Activated CD8-positive, alpha-beta memory T cell treated with anti-CD3 and anti-CD28 coated beads for 4 hours (primary cell): ENCODE measurements at places on chromosomes 2 and 18.

DNA sequence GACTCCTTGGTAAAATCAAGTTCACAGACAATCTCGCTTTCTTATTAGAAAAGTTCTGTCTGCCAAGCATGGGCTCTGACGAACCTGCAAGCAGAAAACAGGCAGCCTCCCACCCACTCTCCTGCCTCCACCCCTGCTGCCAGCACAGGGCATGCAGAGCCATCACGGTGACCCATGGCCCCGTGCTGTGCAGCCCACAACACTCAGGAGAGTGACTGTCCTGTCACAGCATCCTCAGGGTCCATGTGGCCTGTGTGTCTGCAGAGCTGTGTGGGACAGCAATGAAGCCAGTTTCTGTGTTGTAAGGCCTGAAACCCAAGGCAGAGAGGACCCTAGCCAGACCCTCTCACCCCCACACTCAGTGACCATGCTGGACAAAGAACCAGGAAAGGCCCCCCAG is 46.2 kb downstream of the TFCP2L1 start:
- DNase-seq = no peak

DNA sequence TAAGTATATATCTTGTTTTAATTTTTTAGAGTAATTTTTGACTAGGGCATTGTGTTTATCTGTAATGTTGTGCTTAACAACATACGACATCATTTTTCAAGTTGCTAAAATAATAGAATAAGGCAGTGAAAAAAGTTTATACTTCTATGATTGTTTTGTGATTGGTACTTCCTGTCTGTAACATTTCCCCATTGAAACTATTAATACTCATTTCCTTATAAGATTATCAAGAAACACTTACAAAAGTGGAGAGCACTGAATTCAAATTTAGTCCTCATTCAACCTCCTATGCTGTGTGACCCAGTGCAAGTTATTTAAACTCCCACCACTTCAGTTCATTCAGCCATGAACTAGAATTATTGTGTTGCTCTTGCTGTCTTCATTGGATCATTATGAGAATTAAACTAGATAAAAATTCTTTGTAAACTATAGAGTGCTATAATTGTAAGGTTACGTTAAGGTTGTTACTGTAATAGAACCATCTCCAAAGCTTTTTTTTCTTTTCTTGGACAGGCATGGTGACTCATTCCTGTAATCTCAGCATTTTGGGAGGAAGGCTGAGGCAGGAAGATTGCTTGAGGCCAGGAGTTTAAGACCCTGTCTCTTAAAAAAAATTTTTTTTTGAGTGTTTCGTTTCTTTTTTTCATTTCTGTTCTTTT is 2.8 kb downstream of the ETAA1 start:
- DNase-seq = no peak

DNA sequence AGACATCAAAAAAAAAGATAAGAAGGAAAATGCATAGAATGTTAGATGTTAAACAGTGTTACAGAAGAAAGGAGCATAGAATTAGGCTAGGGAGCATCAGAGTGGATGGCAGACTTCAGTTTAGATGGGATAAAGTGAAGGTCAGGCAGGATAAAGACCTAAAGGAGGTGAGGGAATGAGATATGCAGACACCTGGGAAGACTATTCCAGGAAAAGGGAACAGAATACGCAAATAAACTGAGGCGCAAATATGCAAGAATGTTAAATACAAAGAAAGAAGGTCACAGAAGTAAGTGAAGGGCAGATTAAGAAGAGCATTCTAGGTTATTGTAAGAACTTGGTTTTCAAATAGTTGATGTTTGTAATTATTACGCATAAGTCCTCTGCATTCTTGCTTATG is 116.3 kb upstream of the REG3A start:
- no peak for DNase-seq

- no peak for DNase-seq
Measured at GRCh38 chr2:3199627-3200345, 177.8 kb downstream of the EIPR1 start.

DNA sequence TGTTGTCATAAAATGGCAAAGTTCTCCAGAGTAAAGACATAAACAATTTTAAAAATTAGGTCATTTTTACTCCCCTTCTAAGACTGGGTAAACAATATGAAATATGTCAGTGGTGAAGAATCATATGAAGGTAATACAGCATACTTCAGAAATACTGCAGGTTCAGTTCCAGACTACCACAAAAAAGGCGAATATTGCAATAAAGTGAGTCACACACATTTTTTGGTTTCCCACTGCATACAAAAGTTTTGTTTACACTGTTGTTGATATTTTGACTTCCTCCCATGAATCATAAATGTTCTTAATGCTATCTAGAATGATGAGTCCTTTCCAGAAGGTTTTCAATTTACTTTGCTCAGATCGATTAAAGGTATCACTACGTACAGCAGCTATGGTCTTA is 73.5 kb downstream of the SMC6 start:
- no peak for DNase-seq

- DNase-seq = no peak
Measured at GRCh38 chr2:60880643-60881046, 729 bp upstream of the REL start.

DNA sequence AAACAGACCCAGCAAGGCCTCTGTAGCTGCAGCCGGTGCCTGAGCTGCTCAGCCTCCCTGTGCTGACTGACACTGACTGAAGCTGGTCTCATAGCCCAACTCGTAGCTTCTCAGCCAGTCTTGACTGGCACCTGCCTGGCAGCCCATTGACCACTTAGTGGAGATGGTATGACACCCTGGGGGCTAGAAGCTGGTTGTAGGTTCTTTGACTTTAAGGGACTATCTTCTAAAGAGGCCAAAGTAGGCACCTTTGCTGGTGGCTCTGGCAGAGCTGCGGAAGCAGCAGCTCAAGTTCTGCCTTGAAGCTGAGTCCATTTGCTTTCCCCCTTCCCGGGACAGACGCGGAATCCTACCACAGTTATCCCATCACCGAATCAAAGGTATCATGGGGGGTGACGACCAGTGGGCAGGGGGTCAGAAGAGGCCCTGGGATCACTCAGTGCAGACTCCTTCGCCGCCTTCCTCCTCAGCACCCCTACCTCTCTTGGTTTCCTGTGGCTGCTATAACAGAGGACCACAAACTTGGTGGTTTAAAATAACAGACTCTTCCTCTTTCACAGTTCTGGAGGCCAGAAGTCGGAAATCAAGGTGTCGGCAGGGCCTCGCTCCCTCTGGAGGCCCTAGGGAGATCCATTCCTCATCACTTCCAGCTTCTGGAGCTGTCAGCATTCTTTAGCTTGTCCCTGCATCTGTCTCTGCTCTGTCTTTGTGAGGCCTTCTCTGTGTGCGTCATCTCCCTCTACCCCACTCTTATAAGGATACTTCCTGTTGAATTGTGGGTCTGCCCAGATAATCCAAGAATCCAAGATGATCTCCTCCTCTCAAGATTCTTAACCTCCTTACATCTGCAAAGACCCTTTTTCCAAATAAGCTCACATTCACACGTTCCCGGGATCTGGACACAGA is 13.7 kb upstream of the FOSL2 start:
- DNase-seq = no peak

- DNase-seq = no peak
Measured at GRCh38 chr2:65353927-65354326, 78.5 kb downstream of the SPRED2 start.

DNA sequence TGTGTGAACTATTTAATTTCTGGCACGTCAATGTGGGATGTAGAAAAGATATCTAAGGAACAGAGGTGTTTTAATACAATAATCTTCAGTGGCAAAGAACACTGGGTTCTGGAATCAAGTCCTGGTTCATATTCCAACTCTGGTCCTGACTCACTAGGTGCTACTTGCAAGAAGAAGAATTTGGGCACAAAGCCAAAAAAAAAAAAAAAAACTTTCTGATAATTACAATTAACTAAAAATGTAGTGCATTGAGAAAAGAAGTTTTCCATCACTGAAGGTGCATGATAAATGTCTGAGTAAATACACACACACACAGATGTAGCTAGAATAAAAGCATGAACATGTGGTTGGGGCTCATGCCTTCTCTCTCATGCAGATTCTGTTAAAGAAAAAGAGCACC is 424.4 kb upstream of the REG3G start:
- DNase-seq = no peak

DNA sequence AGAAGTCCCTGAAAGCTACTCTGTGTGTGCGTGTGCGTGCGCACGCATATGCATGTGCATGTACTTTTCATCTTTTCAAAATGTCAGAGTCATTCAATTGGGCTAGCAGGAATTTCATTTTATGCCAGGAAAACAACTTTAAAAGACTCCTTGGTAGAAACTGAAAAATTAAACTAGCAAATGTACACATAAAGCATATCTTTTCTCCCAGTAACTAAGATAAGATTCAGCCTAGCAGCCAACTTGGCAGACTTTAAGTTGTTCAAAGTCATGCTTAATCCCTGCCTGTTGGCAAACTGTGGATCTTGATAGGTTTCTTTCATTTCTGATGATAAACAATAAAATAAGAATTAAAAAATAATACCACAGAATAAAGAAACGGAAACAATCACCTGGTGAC is 1129.1 kb downstream of the LRP1B start:
- DNase-seq = no peak

DNA sequence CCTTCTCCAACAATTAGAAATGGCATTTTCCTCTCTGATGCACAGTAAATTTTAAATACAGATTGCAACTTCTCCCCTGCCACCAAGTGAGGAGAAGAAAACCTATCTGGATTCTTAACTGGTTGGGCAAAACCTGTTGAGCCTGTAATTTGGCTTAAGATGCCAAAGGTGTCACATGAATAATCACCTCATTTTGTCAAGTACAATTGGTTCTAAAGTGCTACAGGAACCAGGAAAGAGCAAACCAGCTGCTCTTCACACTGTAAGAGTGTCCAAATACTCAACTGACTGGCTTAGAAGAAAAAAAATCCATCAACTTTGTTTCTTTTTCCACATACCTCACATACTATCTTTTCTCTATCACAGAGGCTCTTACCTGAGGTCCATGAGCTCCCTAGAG is 35.4 kb downstream of the NPC1 start:
- DNase-seq = no peak

DNA sequence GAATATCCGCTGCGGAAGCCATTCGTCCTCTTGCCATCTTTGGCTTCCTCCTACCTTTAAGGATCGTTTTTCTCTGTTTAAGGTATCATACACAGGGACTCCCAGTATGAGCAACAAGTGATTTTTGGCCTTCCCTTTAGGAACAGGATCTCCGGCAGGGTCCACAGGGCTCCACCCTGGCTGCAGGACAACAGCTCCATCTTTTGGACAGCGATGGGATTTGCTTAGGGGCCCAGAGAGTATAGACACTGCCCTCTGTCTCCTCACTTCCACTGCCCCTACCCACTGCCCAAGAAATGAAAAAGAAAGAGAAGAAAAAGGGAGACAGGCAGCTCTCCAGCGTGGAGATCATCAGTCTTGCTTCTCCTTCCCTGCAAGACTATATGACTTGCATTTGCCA is 224.5 kb downstream of the UXS1 start:
- DNase-seq = no peak

GRCh38 chr2:12606472-12607000 is 110.2 kb upstream of the TRIB2 start:
- DNase-seq = no peak

DNA sequence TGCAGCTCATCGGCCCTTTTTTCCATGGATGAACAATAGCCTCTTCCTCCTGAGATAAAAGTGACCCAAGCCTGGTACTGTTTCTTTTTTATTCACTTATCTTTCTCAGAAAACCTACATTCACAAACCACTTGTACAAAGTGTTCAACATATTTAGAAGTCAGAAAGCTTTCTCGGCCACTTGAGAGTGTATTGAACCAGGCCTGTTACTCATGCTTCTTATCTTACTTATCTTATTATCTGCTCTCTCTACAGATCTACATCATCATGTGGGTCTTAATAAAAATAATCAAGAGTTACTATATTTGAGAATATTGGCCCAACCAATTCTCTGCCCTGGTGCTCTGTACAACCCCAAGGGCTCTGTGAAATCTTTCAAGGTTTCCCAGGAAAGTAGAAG is 242.1 kb downstream of the MREG start:
- DNase-seq = no peak

DNA sequence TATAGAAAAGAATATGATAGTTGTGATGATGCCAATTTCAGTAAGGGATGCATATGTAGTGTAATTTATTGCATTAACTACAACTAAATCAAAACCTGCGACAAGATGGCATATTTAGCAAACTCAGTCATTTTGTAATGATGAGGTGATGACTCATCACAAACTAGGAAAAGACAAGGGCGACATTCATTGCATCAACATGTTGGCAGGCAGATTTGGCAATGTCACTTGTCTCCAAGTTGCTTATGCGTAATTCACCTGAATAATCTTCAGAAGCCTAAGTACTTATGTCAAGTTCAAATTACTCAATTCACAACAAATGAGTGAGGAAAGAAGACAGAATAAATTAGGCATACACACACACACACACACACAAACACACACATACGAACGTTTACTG is 273.2 kb upstream of the RGPD4 start:
- no peak for DNase-seq
